ENCODE measurements at places on chromosomes 16 and 17. TPM values are rescaled to one million over a fixed set of nuclear protein-coding genes. Genes with fewer than 3 reads are reported as not detected.

DNA sequence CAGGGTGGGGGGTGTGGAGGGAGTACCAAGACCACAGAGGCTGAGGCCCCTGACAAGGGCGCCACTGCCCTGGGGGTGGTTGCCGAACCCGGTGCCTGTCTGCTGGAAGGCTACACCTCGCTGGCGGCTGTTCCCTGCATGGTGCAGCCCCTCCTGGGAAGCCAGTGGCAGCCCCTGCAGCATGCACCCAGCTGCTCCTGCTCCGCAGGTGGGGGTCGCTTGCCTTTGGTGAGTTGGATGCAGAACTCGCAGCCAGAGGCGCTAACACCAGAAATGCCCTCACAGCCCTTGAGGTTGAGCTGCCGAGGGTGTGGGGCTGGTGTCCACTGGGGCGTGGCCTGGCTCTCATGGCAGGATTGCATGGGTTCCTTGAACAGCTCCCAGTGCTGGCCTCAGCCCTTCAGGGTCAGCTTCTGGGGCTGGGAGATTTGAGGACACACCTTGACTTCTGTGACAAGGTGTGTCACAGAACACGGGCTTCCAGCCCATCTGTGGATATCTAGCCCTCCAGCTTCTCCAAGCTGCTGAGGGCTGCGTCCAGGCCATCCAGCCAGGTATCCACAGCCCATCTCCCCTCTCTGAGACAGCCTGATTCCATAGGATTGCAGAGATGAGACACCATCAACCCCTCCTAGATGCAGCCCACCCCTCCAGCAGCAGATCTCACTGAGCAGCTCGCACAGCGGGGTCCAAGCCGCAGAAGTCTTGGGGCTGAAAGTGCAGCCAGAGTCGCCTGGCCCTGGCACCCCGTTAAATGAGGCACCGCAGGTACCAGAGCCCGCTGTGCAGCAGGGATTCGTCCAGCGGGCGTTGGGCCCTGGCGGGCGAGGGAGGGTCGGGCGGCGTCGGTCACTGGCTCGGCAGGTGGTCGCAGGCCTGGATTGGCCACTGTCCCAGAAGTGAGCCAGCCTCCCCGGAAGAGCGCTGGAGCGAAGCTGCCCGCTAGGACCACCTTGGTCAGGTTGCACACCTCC, 586.3 kb downstream of the KCNJ18 start:
- H3K36me3 ChIP-seq = no peaks in the 10 kb centered on the region
- no peak overlapping the region for H3K27ac ChIP-seq
- no peak overlapping the region for H3K4me3 ChIP-seq
- no peak for DNase-seq
- H3K4me1 ChIP-seq = no peaks in the 10 kb centered on the region
- no peaks in the 10 kb centered on the region for H3K27me3 ChIP-seq

- H3K27me3 ChIP-seq = no peaks in the 10 kb centered on the region
- no peaks in the 10 kb centered on the region for H3K4me1 ChIP-seq
- no peaks in the 10 kb centered on the region for H3K36me3 ChIP-seq
- DNase-seq = no peak
- no peak overlapping the region for H3K4me3 ChIP-seq
Measured at GRCh38 chr16:75280331-75280804, 28.9 kb upstream of the BCAR1 start.

DNA sequence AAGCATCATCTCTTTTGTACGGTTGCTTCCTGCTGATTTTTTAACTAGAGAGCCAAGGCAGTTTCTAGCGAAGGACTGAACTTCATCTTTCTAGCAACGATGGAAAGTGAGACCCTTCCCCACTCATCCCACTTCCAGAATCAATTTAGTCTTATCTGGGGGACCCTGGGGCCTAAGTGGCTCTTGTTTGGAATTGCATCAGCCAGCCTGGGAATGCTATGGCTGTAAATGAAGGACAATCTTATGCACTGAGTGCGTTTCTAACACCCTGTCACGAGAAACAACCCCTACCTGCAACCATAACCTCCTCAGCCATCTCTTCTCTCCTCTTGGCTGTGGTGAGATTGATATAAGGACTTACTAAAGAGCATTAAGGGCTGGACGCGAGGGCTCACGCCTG, 64.8 kb downstream of the ERCC4 start:
- no peak overlapping the region for H3K4me3 ChIP-seq
- no peak overlapping the region for H3K27ac ChIP-seq
- H3K27me3 ChIP-seq = no peaks in the 10 kb centered on the region
- H3K4me1 ChIP-seq = no peaks in the 10 kb centered on the region

- H3K27ac ChIP-seq = no peak overlapping the region
- H3K4me1 ChIP-seq = no peaks in the 10 kb centered on the region
- DNase-seq = no peak
Measured at GRCh38 chr16:21694609-21695008, 30.8 kb downstream of the OTOA start.

DNA sequence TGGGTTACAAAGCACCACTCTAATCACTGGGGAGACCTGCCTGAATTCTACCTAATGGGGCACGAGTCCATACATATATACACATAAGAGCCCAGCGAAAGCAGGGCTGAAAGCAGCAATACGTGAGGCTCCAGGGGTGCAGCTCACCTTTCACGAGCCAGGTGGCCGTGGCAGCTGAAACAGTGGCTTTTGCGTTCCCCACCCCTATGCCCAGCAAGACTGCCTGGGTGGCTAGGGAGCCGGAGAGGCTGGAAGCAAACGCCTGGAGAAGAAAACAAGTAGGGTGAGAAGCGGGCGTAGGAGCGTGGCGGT, 618 bp downstream of the RUSF1 start:
- H3K4me1 ChIP-seq = peaks cover 9% of the 10 kb centered on the region
- no peaks in the 10 kb centered on the region for H3K36me3 ChIP-seq
- no peak for DNase-seq
- no peaks in the 10 kb centered on the region for H3K27me3 ChIP-seq
- H3K4me3 ChIP-seq = peak overlapping the region; percentile 90

GRCh38 chr17:77772899-77773358, 185.6 kb upstream of the TNRC6C start:
- no peak for DNase-seq
- H3K27me3 ChIP-seq = no peaks in the 10 kb centered on the region
- no peak overlapping the region for H3K4me3 ChIP-seq

ASIC2 gene
- 1.4 TPM for total RNA-seq

CYBA gene
- 72.0 TPM for total RNA-seq

Measured in uterus (tissue), 4 donors.